ENCODE measurements at places on chromosomes 6 and 20.

- no peak for DNase-seq
Observed at GRCh38 chr6:33540768-33541167, 39.3 kb downstream of the BAK1 start.

- no peak for DNase-seq
Observed at GRCh38 chr20:2921506-2921905, 48.2 kb downstream of the PTPRA start.

DNA sequence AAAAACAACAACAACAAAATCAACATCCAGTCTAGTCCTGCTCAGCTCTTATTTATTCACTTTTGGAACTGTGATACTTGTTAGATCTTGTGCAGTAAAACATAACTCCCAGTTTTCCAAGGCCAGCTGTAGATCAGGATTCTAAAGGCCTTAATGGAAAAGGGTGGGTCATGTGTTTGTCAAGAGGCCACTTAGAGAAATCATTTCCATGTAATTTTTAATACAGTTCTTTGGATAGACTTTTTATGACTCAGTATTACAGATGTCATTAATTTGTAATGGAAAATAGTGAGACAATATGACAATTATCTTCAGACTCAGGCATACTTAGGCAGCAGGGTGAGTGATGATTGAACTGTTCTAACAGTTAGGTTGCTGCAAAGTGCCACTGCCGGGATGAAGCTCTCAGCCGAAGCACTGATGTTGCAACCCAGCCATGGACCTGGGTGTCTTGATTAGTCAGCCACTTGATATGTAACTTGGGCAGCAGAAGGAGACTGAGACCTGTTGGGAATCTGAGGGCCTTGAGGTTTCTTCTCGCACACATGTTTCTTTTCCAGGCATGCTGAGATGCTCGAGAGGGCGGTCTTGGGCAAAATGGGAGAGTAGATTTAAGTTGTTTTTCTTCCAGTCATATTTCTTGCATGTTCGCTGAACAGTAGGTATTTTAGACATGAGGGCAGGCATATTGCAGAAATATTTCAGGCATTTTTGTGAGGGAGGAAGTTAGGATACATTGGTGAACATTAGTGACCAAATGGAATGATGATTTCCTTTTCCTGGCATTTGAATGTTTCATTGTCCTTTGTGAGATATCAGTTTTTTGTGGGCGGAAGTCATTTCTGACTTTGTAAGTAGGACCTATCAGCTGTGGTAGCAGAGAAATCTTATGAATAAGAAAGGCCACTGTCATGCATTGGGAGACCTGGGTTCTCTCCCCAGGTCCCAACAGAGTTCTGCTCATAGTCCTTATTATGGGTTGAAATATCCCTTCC is 52.3 kb downstream of the SLX4IP start:
- no peak for DNase-seq

GRCh38 chr20:17128206-17128605 is 98.6 kb upstream of the PCSK2 start:
- no peak for DNase-seq

DNA sequence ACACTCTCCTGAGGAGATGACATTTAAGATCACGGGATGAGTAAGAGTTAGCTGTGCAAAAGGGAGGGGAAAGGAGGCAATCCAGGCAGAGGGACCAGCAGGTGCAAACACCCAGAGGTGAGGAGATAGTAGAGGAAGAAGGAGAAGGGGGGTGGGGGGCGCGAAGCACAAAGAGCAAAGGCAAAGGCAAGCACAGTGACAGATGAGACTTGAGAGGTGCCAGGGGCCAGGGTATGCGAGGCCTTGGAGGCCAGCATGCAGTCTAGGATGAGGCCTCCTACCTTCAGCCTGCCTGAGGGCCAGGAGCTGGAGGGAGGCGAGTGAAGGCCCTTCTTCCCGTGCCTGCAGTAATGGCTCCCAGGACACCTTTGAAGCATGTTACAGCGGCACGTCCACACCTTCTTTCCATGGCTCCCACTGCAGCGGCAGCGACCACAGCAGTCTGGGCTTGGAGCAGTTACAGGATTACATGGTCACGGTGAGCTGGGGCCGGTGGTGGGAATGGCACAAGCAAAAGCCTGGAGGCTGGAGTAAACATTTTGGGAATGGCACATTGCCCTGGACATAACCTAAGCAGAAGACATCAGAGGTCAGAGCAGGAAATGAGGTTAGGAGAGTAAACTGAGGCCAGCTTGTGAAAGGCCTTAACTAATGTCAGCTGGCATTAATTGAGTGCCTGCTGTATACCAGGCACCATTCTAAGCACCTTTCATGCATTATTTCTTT is 18.6 kb downstream of the CCM2L start:
- DNase-seq, result no peak

GRCh38 chr6:1296079-1296478 is 15.8 kb upstream of the FOXQ1 start:
- no peak for DNase-seq

- no peak for DNase-seq
Observed at GRCh38 chr6:144559865-144560593, 274.9 kb downstream of the UTRN start.

GRCh38 chr6:81696524-81696923 is 56.0 kb downstream of the TENT5A start:
- DNase-seq, result no peak

DNA sequence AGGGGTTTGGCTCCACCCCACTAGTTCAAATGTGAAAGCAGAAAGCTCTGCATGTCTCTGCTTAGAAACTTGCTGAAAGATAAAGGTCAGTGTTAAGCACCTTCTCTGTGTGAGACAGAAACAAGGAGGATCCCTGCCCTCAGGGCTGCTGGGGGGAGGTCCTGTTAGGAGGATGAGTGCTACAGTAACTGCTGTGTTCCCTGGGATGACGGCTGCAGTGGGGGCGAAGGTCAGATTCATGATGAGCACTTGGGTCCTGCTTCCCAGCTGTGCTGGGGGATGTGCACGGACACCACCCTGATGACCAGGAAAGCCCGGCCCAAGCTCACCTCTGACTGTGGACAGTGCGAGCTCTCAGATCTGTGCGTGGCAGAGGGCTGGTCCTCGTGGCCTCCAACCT is 252.6 kb downstream of the DLL1 start:
- DNase-seq, result no peak

DNA sequence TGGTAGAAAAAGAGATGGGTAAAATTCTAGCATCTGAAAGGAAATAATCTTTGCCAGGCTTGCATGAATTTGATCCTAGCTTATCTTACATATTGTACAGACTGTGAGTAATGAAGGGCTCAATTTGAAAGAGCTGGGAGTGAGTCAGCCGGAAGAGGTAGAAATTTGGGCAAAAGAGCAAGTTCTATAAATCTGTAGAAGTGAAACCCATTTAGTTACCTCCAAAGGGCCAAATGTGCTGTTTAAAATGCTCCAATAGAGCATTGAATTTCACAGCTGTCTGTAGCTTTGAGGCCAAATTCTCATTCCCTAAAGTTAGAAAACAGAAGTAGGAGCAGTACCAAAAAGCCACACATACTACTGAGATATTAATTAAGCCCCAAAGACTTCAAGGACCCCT is 466.1 kb downstream of the BTBD3 start:
- DNase-seq, result no peak

GRCh38 chr6:130020907-130021629 is 2.7 kb downstream of the L3MBTL3 start:
- peak; percentile 55 for DNase-seq
